ENCODE measurements at places on chromosomes 13 and 19.
A peak's percentile ranks its signal among the peaks of the same experiment; 100 is the strongest.

- DNase-seq: no peak
These were observed 7.5 kb downstream of the PLAUR start for GRCh38 chr19:43662487-43662886.

DNA sequence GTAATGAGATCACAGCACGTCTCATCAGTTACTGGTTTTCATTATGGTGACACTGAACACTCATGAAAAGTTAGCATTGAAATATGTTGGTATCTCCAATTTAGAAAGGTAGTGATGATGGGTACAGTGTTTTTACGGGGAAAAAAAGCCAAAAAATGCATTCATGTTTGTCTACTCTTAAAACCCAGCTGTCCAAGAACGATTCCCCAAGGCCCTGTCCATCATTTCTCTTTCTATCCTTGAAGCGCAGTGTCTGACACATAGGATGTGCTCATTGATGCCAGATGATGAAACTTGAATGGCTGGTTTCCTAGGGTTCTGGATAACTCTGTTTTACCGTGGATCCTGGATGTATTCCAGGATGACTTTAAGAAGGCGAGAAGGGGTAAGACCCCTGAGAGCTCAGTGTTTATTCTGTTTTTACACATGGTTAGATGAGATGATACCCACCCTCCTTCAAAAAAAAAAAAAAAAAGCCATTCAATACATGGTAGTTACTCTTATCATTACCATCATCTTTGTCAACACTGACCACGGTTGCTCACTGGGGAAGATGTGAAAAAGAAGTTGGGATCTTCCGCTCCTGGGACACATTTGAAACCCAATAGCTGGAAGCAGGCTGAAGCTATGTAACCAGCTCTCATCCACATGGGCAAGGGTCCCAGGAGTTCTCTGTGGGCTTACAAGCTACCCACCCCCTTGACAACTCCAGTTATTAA, 22.5 kb downstream of the SERP2 start:
- no peak for DNase-seq

DNA sequence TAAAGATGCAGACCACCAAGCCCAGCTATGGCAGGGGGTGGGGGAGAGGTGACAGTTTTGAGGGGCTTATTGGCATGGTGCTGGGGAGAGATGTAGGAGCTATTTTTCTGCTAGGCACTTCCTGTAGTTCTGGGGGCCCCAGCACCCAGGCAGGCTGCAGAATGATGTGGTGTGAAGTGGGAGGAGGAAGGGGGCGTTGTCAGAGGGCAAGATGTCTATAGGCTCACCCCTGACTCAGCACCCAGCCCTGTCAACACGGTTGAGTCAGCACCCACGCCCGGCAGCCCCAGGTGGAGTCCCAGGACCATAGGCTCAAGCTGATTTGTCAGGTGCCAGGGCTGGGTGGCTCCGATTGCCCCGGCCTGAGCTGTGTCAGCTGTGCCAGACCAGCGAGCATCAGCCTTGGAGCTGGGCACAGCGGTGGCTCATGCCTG, 5.8 kb downstream of the KLF2 start:
- DNase-seq: peak; percentile 93

DNA sequence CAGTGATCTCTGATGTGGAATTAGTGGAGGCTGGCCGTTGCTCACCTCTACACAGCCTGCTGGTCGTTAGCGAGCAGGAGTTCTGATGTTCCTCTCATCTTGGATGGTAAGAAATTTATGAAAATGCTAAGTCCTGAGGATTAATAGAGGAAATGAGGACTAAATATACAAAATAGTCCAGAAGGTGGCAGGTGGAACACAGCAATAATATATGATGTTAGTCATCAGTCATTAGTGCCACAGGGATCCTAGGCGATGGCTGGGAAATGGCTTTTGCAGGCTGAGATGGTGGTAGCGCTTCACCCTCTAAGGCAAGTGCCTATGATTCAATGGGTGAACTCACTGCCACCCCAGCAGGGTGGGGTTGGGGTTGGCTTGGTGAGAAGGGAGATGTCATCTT, 338.6 kb upstream of the TMTC4 start:
- no peak for DNase-seq

DNA sequence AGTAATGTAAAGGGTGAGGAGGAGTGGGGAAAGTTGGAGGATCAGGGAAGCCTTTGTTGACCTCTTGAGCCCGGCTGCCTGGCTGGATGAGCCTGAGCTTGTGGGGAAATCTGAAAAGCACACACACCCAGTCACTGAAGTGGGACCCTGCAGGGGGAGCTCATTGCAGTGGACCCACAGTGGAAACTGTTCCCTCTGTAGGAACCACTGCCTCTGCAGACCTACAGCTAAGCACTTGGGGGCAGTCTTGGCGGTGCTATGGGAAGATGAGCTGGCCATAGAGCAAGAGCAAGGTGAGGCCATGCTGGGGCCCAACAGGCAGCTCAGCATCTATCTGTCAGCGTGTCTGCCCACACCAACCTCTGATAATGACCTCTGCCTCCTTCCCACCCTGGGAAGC, 294.8 kb downstream of the TSHZ3 start:
- DNase-seq: no peak

- no peak for DNase-seq
These were observed 227.4 kb downstream of the ABCC4 start for GRCh38 chr13:95073747-95074311.

- no peak for DNase-seq
These were observed 6.9 kb downstream of the PPP1R15A start for GRCh38 chr19:48879025-48879637.

DNA sequence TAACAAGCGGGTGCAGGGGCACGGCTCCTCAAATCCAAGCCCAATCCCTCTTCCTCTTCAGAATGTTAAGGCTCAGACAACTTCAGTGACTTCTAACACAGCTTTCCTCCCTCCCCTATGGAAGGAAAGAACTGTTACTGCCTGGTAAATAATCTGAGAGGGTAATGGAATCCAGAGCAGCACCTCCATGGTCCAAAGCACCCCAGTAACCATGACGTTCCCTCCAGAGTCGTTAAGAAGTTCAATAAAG, 969 bp downstream of the AKT2 start:
- DNase-seq: no peak

- DNase-seq: no peak
These were observed 290.4 kb downstream of the SLITRK6 start for GRCh38 chr13:85508683-85509329.

DNA sequence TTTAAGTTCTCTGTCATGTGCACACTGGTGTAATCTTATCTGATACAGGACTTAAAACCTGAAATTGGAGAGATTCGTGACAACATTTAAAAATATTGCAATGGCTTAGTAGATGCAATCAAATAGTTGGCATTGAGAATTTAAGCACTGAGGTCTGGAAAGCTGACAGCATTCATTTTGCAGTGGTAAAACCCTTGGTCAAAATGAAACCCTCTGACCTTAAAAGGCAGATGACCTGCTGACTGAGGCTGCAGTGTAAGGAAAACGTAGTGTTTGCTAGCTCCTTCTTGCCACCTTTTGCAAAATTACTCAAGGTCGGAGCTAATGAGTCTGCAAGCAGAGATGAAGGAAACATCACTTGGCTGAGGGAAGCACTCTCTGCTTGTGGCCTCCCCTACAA, 150.6 kb downstream of the KCTD12 start:
- no peak for DNase-seq

GRCh38 chr13:28037399-28037798, 48.9 kb upstream of the URAD start:
- DNase-seq: no peak

GRCh38 chr13:96617528-96617927, 376.7 kb downstream of the OXGR1 start:
- DNase-seq: no peak

GRCh38 chr13:41568972-41569351, 111.6 kb downstream of the RGCC start:
- DNase-seq: no peak

GRCh38 chr13:33345842-33346241, 60.3 kb upstream of the STARD13 start:
- no peak for DNase-seq

DNA sequence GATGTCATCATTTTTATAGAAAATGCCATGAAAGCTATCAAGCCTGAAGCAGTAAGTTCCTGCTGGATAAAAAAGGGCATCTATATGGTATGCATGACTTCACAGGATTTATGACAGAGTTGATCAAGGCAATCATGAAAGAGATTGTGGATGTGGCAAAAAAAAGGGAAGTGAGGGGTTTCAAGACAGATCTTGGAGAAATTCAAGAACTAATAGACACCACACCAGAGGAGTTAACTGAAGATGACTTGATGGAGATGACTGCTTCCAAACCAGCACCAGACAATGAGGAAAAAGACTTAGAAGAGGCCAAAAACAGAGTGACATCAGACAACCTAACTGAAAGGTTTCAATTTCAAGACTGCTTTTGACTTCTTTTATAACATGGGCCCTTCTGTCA, 691.1 kb upstream of the SLC10A2 start:
- no peak for DNase-seq

DNA sequence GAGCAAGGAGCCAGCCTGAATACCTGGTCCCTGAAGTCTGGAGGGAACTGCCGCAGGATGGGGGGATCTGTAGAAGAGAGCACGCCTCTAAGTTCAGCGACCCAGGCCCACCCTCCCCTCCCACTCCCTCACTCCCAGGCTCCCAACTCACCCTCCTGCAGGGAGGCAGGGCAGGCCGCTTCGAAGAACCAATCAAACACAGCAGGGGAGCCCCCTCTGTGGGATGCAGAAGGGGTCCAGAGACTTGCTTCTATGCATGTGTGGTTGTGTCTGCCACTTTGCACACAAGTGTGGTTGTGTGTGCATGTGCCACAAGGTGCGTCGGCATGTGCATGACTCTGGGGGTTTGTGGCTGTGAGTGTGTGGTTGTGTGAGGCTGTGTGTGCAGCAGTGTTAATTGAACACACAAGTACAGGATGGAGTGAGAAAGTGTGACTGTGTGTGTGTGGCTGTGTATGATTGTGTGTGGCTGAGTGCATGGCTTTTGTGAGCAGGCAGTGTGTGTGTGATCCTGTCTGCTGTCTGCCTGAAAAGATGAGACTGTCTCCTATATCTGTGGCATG, 1.7 kb downstream of the DENND1C start:
- DNase-seq: no peak

- peak; percentile 24 for DNase-seq
These were observed at the start of gene NALCN for GRCh38 chr13:101416181-101417042. NALCN (minus strand) TSS chr13:101416508; CDS start chr13:101399126, 17,382 bp downstream.

GRCh38 chr19:8615813-8616596, 5.5 kb upstream of the ADAMTS10 start:
- DNase-seq: no peak

DNA sequence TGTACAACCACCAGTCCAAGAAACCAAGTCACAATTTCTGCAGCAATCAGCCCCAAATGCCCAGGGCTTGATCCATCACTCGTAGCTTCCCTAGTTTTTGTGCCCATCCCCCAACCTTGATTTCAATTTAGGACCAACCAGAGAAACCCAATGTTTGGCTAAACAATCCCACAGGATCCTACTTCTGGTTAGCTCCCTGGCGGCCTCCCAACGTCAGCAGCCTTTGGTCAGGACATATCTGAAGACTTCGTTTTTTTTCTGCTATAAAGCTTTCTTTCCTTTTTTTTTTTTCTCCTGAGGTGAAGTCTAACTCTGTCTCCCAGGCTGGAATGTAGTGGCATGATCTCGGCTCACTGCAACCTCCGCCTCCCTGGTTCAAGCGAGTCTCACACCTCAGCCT, 7.7 kb downstream of the DPRX start:
- DNase-seq: no peak

DNA sequence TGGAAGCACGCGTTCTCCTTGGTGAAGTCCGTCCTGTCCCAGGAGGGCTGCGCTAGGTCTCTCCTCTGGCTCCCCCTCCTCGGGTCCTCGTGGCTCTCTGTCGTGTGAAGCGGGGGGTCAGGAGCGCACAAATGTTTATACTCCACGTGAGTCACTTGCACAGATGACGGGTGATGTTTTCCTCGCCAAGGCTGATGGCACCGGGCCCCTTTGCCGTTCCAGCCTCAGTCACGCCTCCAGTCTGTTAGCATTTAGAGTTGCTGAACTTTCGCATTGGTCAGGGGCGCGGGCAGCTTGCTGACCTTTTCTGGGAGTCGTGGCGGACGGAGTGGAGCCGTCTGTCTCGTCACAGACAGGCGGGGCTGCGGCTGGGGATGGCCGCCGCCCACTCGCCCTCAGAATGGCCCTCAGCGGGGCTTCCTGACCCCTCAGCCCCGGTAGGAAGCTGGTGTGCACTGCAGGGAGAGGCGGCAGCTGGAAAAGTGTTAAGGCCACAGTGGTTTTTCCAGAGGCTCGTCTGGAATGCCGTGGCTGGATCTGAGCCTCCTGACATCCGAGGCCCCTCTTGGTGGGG, 13.7 kb downstream of the KLHL26 start:
- no peak for DNase-seq

- no peak for DNase-seq
These were observed 299.8 kb downstream of the KLF5 start for GRCh38 chr13:73358606-73359095.

GRCh38 chr13:113865427-113865826, 1.6 kb upstream of the GAS6 start:
- DNase-seq: no peak

GRCh38 chr19:14463747-14464146, 11.4 kb downstream of the PTGER1 start:
- no peak for DNase-seq

DNA sequence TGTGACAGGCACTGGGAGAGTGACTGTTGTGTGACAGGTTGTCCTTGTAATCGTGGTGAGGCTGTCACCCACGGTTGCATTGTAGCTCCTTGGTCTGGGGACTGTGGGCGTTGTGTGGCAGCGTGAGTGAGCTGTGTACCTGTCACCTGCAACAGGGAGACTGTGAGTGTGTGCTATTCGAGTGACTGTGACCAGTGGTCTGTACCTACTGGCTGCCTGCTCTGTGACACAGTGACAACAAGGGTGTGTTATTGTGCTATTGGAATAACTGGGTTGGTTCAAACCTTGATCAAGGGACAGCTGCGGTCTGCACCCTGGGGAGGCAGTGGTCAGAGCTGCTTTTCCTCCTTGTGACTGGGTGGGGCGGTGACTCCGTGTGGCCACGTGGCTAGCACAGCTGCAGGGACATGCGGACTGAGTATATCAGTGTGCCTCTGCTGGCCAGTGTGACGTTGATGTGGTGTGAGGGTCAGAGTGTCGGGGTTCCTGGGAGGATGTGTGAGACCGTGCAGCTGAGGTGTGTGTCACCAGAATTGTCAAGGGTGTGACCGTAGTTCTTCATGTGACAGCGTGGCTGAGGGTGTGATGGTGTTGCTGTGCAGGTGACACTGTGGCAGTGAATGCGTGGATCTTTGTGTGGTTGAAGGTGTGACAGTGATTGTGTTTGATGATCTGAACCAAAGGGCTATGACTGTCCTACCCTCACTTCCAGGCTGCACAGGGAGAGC, 10.1 kb upstream of the NFIX start:
- no peak for DNase-seq

- no peak for DNase-seq
These were observed 2.4 kb upstream of the RGL3 start for GRCh38 chr19:11421371-11422098.

- no peak for DNase-seq
These were observed 142.3 kb upstream of the SOX21 start for GRCh38 chr13:94854688-94855087.

- no peak for DNase-seq
These were observed 13.9 kb downstream of the TINCR start for GRCh38 chr19:5553892-5554291.

GRCh38 chr13:112756511-112756966, 66.7 kb downstream of the ATP11A start:
- no peak for DNase-seq

- DNase-seq: no peak
These were observed 19.8 kb downstream of the RBM26 start for GRCh38 chr13:79386125-79386826.
